ENCODE measurements at places on chromosomes 7 and 10. TPM values are rescaled to one million over a fixed set of nuclear protein-coding genes. Genes with fewer than 3 reads are reported as not detected.

DNA sequence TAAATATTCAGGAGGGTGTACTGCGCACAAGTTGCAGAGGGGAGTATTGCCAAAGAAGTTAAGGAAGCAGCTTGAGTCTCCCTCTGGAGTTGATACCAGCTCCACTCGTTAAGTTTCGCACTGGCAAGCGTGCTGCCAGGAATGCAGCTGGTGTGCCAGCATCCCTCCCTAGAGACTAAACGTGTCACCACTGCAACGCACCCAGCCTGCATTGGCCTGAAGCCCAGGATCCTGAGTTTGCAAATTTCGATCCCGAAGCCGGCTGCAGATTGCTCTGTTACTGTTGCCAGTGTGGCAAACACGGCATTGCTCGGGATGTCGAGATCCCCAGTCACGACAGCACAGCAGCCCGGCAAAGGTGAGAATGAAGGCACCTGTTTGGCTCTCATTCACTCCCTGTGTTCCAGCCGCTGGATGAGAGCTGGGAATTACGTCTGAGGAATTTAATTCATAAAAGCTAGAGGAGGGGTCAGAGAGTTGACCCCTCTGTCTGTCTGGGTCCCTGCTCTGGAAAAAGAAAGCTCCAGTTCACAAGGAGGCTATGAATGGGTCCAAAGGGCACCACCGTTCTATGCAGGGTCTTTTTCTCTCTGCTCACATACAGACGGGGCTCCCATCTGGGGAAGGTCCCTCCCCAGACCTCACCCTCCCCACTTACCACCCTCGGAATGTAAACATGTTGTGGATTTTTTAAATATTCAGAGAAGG is 61.0 kb downstream of the NRP1 start:
- H3K27ac ChIP-seq = no peak overlapping the region
- H3K27me3 ChIP-seq = no peaks in the 10 kb centered on the region
- DNase-seq = no peak
- no peaks in the 10 kb centered on the region for H3K36me3 ChIP-seq
- H3K4me3 ChIP-seq = no peak overlapping the region

DNA sequence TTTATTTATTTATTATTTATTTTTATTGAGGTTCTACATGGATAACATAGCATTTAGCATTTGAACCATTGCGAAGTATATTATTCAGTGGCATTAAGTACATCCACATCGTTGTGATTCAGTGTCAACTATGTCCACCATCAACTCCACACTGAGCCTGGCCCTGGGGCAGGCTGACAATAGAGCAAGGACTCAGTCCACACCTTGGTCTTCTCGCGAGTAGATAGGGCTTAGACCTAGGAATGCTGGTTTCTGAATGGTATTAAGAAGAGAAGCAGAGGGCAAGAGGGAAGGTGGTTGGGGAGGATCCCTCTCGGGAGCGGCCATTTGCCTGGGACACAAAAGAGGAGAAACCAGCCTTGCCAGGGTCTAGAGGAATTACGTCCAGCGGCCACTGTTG is 599.2 kb upstream of the MGMT start:
- H3K27ac ChIP-seq = no peak overlapping the region
- H3K4me3 ChIP-seq = no peak overlapping the region
- no peaks in the 10 kb centered on the region for H3K36me3 ChIP-seq
- no peak for DNase-seq

- DNase-seq = no peak
- no peak overlapping the region for H3K4me3 ChIP-seq
- no peak overlapping the region for H3K27ac ChIP-seq
- no peaks in the 10 kb centered on the region for H3K36me3 ChIP-seq
- H3K4me1 ChIP-seq = no peaks in the 10 kb centered on the region
- H3K27me3 ChIP-seq = no peaks in the 10 kb centered on the region
Observed at GRCh38 chr10:124179308-124180043, 86.1 kb upstream of the CHST15 start.

DNA sequence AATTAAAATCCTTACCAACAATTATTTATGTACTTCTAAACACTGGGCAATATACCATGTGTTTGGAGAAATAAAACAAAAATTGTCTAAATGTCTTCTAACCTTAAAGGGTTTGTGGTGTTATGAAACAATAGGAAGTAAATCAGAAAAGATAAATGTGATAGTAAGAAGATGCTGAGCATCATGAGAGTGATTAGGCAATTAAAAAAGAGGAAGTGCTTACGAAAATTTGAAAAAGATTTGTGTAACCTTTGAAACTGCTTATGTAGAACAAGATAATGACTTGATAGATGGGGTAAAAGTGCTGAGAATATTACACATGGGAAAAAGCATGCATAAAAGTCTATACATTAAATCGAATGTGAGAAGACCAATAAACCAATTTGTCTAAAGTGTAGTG is 573.4 kb upstream of the CNTNAP2 start:
- DNase-seq = no peak
- H3K36me3 ChIP-seq = no peaks in the 10 kb centered on the region
- no peak overlapping the region for H3K4me3 ChIP-seq

- H3K36me3 ChIP-seq = no peaks in the 10 kb centered on the region
- no peak overlapping the region for H3K4me3 ChIP-seq
- H3K4me1 ChIP-seq = peaks cover 20% of the 10 kb centered on the region
- H3K27me3 ChIP-seq = no peaks in the 10 kb centered on the region
Observed at GRCh38 chr7:131197920-131198615, 129.6 kb upstream of the MKLN1 start.

DNA sequence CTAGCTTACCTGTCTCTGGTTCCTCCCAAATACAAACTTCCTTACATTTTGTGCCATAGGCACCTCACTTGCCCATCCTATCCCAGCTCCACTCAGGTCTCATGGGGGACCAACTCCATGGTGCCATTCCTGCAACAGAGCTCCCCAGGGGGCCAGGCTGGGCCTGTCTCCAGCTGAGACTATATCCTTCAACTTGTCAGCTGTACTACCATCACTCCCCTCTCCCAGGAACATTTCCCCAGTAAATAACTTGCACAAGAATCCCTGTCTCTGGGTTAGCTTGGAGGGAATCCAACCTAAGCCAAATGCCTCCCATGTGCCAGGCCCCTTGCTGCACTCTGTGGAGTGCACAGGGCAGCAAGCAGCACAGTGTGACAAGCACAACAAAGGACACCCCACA is 33.2 kb downstream of the FRMPD2 start:
- no peak overlapping the region for H3K4me3 ChIP-seq
- H3K36me3 ChIP-seq = no peaks in the 10 kb centered on the region
- no peak overlapping the region for H3K27ac ChIP-seq
- H3K27me3 ChIP-seq = no peaks in the 10 kb centered on the region
- no peak for DNase-seq

GRCh38 chr10:493391-494148 is 195.9 kb downstream of the DIP2C start:
- no peaks in the 10 kb centered on the region for H3K27me3 ChIP-seq
- no peak overlapping the region for H3K27ac ChIP-seq
- H3K36me3 ChIP-seq = no peaks in the 10 kb centered on the region
- no peak overlapping the region for H3K4me3 ChIP-seq
- DNase-seq = no peak
- H3K4me1 ChIP-seq = no peaks in the 10 kb centered on the region

DNA sequence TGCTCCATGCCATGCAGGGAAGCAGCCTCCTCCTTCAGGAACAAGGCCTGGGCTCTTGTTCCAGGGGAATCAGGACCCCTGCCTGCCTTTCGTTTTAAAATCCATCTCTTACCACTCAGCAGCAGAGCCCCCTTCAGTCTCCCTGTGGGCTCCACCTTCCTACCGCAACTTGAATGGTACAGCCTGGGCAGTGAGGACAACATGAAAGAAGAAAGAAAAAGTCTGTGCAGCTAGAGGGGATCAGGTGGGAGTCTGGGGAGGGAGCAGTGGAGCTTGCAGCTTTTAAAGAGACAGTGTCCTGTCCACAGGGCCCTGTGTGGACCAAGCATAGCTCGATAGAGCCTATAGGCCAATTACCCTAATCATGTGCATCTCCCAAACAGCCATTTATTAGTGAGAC is 3.7 kb downstream of the PLXNA4 start:
- no peak overlapping the region for H3K27ac ChIP-seq
- H3K27me3 ChIP-seq = no peaks in the 10 kb centered on the region
- no peaks in the 10 kb centered on the region for H3K4me1 ChIP-seq
- DNase-seq = no peak
- no peak overlapping the region for H3K4me3 ChIP-seq

- DNase-seq = peak; percentile 40
- no peaks in the 10 kb centered on the region for H3K27me3 ChIP-seq
- peaks cover 97% of the 10 kb centered on the region for H3K4me1 ChIP-seq
- H3K27ac ChIP-seq = peak overlapping the region; percentile 85
- H3K4me3 ChIP-seq = peak overlapping the region; percentile 71
Observed at GRCh38 chr7:77197141-77197540, 2.5 kb downstream of the FGL2 start.

- no peaks in the 10 kb centered on the region for H3K36me3 ChIP-seq
- no peaks in the 10 kb centered on the region for H3K4me1 ChIP-seq
- no peak overlapping the region for H3K4me3 ChIP-seq
Observed at GRCh38 chr7:85285527-85285926, 98.7 kb upstream of the SEMA3D start.

GIMAP2 gene
- total RNA-seq = 1.0 TPM

FXYD4 gene
- total RNA-seq = not detected

OR2A1 gene
- not detected for total RNA-seq

Data from Karpas-422 (cell line).